SK-MEL-5 (cell line): ENCODE measurements at places on chromosomes 11 and 22. TPM values are rescaled to one million over a fixed set of nuclear protein-coding genes. Genes with fewer than 3 reads are reported as not detected.

GRCh38 chr11:10580623-10581022 lies 12.2 kb upstream of the LYVE1 start:
- no peak for DNase-seq

F2 gene
- not detected in 2 replicates for total RNA-seq

BMAL1 gene
- 6.1 and 7.1 TPM in 2 replicates for total RNA-seq

SCN2B gene
- not detected in 2 replicates for total RNA-seq

- DNase-seq = no peak
These were observed 28.2 kb downstream of the DBX1 start for GRCh38 chr11:20131788-20132666.

GRCh38 chr11:125618383-125618782 lies 6.6 kb upstream of the CHEK1 start:
- no peak for DNase-seq

FAM227A gene
- total RNA-seq = 1.2 and 1.8 TPM in 2 replicates

DNA sequence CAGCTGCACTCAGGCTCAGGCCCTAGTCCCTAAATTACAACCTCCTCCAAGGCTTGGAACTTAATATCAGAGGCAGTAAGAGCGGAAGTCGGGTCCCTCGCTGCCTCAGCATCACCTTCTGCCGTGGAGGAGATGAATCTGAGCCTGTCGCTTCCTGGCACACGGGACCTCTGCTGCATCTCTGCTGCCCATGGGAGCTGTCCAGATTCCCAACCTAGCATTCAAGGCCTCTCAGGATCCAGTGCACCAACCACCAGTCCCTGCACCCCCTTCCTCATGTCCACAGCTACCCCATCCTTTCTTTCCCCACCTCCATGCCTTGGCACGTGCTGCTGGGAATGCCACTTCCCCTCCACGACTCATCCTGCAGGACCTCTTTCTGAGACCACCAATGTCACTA lies 2.5 kb upstream of the PTGDR2 start:
- DNase-seq = no peak

TRIM49B gene
- not detected in 2 replicates for total RNA-seq

THRSP gene
- total RNA-seq = not detected in 2 replicates

DNA sequence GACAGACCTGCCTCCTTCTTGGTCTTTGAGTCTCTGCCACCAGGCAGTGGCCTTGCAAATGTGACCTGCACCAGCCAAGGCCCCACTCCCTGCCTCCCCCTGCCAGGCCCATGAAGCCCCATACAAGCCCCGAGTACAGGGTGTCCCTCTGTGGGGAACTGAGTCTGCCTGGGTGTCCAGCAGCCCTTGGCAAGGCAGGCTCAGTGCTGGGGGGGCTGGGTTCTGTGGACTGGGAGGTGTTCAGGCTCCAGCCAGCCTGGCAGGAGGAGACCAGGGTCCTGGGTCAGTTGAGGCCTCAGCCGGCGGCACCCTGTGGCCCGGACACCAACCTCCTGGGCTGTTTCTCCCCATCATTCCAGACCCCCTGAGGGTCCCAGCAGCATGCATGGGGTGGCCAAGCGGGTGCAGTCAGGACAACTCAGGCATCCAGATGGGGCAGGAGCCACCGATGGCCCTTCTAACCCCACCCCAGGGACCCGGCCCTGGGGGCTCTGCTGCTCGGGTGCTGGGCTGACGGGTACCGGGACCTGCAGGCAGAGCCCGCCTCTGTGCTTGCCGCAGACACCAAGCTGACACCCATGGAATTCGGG lies 5.7 kb downstream of the MUC5AC start:
- no peak for DNase-seq
